ENCODE measurements at places on chromosomes 16 and 17.
A peak's percentile ranks its signal among the peaks of the same experiment; 100 is the strongest.

GRCh38 chr16:4825196-4825595 lies 21.9 kb downstream of the GLYR1 start:
- DNase-seq, result no peak

GRCh38 chr16:56855201-56855600 lies 9.8 kb upstream of the SLC12A3 start:
- DNase-seq, result no peak

DNA sequence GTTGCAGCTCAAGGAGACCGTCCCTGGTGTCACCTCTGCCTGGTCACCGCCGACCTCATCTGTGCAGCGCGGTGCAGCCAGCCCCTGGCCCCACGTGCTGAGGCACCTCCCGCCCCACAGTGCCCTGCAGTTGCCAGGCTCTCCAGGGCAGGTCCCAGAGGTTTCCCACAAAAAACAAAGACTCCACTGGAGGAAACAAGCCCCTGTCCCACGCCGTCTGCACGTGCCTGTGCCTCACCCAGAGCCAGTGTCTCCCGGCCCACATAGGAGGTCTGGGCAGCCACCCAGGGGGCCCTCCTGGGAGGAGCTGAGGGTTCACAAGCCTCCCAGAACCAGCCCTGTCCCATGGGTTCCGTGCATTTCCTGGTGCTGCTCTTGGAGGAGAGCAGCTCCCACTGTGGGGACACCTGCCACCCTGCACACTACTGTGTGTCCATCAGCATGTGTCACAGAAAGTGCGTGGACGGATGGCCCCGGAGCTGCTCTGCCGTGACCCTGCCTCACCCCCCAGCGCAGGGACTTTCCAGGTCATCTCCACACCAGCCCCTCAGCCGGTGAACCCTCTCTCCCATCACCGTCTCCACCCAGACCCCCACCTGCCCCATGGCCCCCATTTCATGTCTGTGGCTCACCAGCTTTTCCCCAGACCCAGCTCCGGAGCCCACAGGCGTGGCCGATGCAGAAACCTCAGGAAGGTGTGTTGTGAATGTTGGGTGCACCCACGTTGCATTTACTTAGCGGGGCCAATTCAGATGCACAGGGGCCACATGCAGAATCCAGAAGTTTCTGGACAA lies 17.0 kb upstream of the CDH15 start:
- DNase-seq, result no peak

DNA sequence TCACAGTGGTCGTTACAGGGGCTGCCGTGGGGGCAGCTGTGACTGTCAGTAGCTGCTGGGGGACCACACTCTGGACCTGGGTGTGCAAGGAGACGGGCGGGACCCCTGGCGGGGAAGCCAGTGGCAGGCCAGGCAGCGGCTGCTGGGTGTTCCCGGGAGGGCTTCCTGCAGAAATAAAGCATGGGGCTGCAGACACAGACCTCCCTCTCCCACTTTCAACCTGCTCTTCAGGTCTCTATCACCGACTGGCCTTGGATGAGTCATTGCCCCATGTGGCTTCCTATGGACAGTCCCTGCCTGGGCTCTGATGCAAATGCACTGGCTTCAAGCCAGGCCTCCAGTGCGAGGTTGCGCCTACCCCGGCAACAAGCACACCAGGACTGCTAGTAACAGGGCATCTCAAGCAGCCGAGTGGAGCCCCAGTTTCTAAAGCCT lies 17.2 kb downstream of the SREBF1 start:
- no peak for DNase-seq

- no peak for DNase-seq
Measured at GRCh38 chr17:80422276-80422675, 7.3 kb downstream of the ENDOV start.

DNA sequence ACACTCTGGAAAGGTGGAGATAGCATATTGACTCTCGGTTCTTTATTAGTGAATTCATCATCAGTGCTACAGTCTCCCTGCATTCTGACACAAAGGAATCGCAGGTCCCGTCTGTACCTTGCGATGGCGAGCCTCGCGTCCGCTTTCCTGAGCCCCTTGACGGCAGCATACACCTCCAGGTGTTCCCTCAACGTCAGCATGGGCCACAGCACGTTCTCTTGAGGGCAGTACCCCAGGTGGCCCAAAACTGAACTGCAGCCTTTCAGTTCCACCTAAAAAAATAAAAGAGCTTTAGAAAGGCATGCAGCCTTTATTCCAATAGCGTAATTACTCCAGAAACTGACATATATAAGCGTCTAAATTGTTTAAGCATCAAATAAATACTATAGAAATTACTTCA lies 24.2 kb upstream of the ABCA9 start:
- DNase-seq, result no peak

GRCh38 chr17:62084585-62084984 lies 19.5 kb upstream of the MED13 start:
- no peak for DNase-seq

GRCh38 chr17:33526717-33527116 lies 233.6 kb upstream of the ASIC2 start:
- DNase-seq, result no peak

GRCh38 chr17:66636111-66636510 lies 198.8 kb upstream of the CACNG5 start:
- no peak for DNase-seq

DNA sequence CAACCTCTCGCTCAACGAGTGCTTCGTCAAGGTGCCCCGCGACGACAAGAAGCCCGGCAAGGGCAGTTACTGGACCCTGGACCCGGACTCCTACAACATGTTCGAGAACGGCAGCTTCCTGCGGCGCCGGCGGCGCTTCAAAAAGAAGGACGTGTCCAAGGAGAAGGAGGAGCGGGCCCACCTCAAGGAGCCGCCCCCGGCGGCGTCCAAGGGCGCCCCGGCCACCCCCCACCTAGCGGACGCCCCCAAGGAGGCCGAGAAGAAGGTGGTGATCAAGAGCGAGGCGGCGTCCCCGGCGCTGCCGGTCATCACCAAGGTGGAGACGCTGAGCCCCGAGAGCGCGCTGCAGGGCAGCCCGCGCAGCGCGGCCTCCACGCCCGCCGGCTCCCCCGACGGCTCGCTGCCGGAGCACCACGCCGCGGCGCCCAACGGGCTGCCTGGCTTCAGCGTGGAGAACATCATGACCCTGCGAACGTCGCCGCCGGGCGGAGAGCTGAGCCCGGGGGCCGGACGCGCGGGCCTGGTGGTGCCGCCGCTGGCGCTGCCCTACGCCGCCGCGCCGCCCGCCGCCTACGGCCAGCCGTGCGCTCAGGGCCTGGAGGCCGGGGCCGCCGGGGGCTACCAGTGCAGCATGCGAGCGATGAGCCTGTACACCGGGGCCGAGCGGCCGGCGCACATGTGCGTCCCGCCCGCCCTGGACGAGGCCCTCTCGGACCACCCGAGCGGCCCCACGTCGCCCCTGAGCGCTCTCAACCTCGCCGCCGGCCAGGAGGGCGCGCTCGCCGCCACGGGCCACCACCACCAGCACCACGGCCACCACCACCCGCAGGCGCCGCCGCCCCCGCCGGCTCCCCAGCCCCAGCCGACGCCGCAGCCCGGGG lies 1.3 kb downstream of the FOXC2 start:
- no peak for DNase-seq

DNA sequence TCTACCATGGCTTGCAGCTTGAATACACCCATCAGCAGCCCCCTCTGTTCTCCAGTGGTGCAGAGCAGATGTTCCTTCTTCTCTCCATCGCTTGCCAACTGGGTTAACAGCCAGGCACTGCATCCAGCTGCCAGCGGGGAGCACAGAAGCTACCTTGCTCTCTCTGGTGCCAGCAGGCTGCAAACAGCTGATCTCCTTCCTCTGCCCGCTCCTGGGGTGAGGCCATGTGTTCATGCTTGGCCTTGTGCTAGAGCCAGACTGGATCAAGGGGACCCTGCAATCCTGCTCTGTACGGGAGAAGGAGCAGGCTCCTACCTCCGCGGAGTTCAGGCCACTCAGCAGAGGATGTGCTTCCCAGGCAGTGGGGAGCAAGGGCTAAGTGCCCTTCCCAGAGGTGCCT lies 24.1 kb upstream of the ENGASE start:
- no peak for DNase-seq

GRCh38 chr16:57038166-57038565 lies 48.8 kb downstream of the NLRC5 start:
- DNase-seq, result no peak

DNA sequence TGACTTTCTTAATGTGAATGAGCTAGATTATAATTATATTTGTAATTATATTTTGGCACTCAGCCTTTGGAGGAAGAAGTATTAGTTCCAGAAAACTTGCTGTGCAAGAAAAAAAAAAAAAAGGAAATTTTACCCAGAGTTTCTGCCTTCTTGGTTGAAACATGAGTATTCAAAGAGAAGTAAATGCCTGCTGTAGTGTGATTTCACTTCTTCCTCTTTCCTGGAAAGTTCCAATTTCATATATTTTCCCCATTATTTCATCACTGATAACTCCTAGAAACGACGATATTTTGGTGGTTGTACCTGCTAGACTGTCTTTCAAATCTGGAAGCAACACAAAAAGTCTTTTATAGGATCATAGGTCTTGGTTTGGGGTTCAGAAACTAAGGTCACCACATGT lies 20.4 kb upstream of the MPHOSPH6 start:
- no peak for DNase-seq

DNA sequence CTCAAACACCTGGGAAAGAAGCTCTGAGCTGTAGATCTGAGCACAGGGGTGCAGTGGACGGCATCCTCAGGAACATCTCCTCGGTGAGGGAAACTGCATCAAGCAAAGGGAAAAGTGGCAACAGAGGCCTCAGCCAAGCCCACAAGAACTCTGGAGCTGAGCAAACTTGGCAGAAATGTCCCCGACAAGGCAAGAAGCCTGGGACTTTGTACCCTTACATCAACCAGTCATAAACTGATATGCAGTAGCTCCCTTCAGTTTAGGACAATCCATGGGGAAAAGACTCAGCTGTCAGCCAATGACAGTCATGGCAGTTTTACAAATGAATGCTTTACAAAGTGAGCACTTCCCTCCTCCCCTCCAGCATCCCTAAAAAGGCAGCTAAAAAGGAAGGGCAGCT lies 210.0 kb upstream of the DYNLRB2 start:
- DNase-seq, result peak; percentile 18

DNA sequence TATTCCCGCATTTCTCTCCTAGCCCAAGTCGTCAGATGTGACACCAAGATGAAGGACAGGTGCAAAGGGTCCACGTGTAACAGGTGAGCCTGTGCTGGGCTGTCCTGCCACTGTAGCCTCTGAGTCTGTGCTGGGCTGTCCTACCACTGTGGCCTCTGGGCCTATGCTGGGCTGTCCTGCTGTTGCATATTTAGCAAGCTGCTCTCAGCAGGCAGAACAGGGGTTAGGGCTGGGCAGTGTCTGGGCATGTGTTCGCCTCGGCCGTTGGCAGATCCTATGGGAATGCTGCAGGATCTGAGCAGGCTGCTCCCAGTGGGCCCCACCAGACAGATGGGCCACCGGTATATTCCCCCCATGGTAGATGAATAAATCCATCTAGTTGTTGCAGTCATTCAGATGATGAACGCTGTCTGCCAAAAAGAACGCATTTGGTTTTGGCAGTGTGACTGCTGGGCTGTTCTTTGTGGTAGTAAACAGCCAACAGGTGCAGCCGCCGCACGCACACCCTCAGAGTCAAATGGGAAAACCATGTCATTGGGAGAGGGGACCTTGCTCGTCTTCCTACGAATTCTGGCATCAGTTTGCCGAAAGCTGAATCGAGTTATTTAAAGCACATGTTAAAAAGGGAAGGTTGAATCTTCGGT lies 49.2 kb downstream of the CRISPLD2 start:
- DNase-seq, result no peak
